OCI-M1 (cell line): ENCODE measurements at places on chromosomes 6 and 20.

DNA sequence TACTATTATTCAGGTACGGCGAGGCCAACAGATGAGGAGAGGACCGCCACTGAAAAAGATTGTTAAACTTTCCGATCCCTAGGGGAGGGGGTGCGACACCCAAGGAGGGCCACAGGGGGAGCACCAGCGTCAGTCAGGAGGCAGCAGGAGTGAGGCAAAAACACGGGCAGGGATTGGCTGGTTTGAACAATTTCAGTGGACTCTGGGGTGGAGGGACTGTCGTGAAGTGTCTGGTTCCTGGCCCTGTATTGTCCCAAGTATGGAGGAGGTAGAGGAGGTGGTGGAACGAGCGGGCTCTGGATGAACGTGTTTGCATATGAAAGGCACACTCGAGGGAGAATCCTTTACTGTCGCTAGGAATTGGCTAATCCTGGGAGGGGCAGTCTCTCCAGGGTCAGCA is 32.5 kb upstream of the MCUR1 start:
- DNase-seq: no peak

DNA sequence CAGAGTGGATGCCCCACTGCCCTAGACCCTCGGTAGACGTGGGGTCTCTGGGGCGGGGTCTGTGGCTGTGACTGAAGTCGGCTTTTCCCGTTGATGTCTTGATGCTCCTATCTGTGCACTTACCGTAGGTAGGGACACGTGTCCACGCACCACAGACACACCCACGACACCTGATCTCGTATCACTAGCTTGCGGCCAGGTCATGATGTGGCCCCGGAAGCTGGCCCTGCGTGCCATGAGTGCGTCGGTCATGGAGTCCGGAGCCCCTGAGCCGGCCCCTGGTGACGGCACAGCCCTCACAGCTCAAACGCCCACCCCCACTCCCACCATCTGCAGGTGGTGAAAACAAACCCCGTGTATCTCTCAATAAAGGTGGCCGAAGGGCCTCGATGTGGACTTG is 33.9 kb upstream of the MRGBP start:
- DNase-seq: no peak

DNA sequence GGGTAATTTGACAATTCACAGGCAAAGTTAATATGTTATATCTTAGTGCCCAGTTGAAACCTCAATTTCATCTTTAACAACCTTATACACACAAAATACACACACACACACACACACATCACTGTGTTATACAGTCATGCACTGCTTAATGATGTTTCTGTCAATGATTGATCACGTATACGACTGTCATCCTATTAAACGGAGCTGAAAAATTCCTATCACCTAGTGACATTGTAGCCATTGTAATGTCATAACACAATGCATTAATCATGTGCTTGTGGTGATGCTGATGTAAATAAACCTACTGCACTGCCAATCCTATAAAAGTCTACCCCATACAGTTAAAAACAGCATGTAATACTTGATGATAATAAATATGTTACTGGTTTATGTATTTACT is 64.8 kb upstream of the HLA-E start:
- DNase-seq: no peak

DNA sequence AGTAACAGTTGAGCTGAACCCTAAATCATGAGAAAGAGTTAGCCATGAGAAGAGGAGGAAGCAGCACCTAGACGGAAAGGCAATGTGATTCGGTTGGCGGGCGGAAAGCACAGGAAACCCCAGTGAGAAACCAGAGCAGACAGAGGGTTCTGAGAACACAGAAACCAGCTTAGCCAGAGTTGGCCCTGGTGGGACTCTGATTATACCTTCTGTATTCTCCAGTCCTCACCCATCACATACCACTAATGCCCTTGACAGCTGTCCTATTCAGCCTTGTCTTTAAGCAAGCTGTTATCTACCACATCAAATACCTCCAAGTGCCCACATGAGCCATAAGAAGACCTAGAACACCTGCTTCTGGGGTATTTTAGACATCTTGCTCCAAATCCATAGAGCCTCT is 58.9 kb upstream of the LRRC1 start:
- no peak for DNase-seq

GRCh38 chr6:103215847-103216246 is 1643.9 kb downstream of the HACE1 start:
- peak; percentile 39 for DNase-seq
